ENCODE measurements at places on chromosomes 1 and 21.

DNA sequence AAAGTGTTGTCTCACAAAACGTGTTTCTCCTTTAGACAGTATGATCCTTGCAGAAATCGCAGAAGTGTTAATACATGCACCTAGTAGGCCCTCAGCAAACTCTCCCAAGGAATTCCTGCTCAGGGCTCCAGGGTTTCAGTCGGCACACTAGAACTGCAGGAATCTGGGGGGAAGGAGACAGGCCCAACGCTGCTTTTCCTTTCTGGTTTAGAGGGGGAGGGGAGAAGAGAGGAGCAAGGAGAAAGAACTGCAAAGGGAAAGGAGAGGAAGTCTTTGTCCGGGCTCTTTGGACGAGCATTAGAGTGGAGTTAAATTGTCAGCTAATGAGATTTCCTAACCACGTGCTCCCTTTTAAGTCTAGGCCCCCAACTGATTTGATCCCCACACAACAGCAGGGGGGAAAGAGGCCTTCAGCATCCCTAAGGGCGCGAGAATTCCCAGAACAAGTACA is 103.7 kb upstream of the SOD1 start:
- DNase-seq: no peak

GRCh38 chr1:64330839-64331238 is 127.4 kb downstream of the UBE2U start:
- DNase-seq: no peak

GRCh38 chr1:182484531-182485257 is 34.7 kb downstream of the RGSL1 start:
- peak; percentile 12 for DNase-seq

- DNase-seq: no peak
Observed at GRCh38 chr1:87963556-87963955, 634.9 kb downstream of the LMO4 start.

- DNase-seq: no peak
Observed at GRCh38 chr1:188937965-188938551, 1539.6 kb downstream of the BRINP3 start.

GRCh38 chr1:33718186-33718585 is 145.7 kb upstream of the HMGB4 start:
- DNase-seq: no peak

- peak; percentile 21 for DNase-seq
Observed at GRCh38 chr1:172674831-172675613, 16.1 kb downstream of the FASLG start.

GRCh38 chr21:42443181-42443785 is 39.6 kb downstream of the UBASH3A start:
- no peak for DNase-seq

DNA sequence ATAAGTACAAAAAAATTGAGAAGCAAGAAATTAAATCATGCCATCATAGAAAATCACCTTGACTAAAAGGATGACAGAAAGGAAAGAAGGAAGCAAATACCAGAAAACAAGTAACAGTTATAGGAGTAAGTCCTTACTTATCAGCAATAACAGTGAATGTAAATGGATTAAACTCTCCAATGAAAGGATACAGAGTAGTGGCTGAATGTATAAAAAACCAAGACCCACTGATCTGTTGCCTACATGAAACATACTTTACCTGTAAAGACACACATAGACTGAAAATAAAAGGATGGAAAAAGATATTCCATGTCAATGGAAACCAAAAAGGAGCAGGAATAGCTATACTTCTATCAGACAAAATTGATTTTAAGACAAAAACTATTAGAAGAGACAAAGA is 52.2 kb downstream of the RABGAP1L start:
- no peak for DNase-seq

DNA sequence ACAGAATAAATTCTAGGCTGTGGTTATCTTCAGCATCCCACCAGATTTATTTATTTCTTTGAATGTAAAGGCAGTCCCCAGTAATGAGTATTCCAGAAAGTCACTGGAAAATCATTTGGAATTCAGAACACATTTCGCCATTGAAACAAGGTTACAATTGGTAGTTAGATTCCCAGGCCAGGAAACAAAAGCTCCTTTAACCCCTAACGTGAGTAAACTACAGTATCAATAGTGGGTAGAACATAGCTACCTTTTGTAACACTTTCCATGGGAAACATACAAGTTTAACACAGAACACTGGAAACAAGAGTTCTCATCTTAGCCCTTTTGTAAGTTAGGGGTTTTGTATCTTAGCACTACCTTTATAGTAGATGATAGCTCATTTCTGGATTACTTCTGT is 53.4 kb upstream of the BMP8A start:
- DNase-seq: no peak

- DNase-seq: no peak
Observed at GRCh38 chr1:42733415-42734200, 6.4 kb downstream of the CLDN19 start.

- no peak for DNase-seq
Observed at GRCh38 chr1:182280504-182280900, 111.1 kb downstream of the GLUL start.

DNA sequence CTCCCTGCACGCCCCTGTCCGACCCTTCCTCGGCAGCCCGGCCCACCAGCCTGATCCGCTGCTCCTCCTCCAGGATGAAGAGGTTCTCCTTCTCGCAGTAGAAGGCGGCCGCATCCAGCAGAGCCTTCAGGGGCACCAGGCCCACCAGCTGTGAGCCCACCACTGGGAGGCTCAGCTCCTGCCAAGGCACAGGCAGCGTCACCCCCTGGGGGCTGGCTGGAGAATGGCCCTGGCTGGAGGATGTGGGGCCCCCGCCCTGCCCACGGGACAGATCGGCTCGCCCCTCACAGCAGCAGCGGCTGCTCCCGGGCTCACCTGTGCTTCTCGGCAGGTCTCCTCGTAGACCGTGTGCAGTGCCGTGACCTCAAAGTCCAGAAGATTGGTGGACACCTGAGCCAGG is 5.3 kb downstream of the FTCD start:
- no peak for DNase-seq

DNA sequence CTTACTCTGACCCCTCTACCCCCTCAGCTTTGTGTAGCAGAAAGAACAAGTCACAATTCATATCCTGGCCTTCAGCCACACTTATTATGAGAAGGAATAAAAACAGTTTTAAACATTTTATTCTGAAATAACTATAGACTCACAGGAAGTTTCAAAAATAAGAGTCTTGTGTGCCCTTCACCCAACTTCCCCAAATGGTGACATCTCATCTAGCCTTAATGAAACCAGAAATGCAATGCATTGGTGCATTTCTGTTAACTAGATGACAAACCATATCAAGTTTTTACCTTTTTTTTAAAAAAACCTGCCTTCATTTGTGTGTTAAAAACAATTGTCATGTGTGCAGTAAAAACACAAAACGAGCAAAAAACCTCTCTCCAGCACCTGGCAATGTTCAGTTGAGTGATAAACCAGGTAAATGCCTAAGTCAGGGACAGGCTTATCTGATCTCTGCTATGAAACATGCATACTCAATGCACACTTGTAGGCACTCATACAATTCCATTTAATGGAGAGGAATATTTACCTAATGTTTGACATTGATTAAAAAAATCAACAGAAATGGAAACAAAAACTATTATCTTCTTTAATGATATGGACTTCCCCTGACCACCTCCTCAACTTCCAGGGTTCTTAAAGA is 51.5 kb downstream of the SH3BGR start:
- DNase-seq: no peak

DNA sequence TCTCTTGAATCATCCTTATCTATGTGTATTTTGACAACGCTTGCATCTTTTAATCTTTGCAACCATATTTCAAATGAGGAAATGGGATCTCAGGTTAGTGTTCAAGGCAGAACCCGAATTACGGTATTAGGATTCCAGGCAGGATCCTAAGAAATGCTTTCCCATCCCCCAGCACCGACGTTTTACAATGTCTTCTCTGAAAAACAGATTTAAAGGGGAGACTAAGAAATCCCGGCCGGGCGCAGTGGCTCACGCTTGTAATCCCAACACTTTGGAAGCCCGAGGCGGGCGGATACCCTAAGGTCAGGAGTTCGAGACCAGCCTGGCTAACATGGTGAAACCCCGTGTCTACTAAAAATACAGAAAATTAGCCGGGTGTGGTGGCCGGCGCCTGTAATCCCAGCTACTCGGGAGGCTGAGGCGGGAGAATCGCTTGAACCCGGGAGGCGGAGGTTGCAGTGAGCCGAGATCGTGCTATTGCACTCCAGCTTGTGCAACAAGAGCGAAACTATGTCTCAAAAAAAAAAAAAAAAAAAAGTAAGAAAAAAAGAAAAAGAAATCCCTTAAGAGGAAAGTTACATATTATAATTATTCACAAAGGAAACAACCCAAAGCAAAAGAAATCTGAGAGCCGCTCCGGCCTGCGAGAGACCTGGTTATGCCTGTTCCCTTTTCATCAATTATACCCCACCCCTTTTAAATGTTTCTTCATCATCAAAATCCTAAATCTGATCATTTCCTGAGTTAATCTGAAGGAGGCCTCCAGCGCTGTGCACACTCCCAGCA is 801 bp upstream of the GORAB start:
- DNase-seq: peak; percentile 10

- DNase-seq: peak; percentile 23
Observed at GRCh38 chr1:65260851-65261473, 48.4 kb upstream of the DNAJC6 start.

GRCh38 chr1:2416403-2416802 is 4.0 kb upstream of the PEX10 start:
- DNase-seq: peak; percentile 57

GRCh38 chr1:23449958-23450357 is 25.4 kb upstream of the TCEA3 start:
- no peak for DNase-seq

- DNase-seq: peak; percentile 67
Observed at GRCh38 chr1:204377800-204378668, 18.3 kb upstream of the PLEKHA6 start.

DNA sequence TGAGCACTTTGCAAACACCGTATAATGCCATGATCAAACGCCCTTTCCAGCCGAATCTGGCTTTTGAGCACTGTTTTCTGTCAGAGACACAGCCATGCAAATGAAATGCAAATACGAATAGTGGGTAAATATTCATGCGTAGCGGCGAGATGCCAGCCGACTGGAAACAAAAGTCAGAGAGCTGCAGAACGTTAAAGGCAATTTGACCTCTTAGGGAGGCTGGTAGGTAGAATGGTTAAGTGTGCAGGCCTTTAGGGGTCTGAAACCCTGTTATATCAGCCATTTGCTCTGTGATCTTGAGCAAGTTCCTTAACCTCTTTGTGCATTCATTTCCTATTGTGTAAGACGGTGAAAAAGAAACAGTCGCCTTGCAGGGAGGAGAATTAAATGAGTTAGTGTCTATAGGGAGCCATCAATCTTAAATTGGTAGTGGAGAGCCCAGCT is 6.5 kb upstream of the SDHB start:
- no peak for DNase-seq

- DNase-seq: no peak
Observed at GRCh38 chr1:94130851-94131595, 10.1 kb upstream of the ABCA4 start.

- peak; percentile 85 for DNase-seq
Observed at GRCh38 chr1:20574686-20575540, 14.0 kb upstream of the CDA start.

DNA sequence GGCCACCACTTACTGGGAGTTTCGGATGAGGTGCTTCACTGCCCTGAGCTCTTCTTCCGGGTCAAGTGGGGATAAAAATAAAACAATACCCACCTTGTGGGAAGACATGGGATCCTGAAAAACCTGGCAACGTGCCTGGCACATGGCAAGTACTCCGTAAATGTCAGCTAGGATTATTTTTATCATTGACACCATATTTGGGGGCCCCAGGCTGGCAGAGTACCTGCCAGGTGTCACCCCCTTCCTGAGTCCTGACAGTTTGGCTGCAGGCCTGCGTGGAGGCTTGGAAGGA is 9.2 kb upstream of the EPHA2 start:
- DNase-seq: no peak

GRCh38 chr1:184567637-184568036 is 180.8 kb downstream of the C1orf21 start:
- DNase-seq: no peak

- no peak for DNase-seq
Observed at GRCh38 chr1:186679924-186680244, 339 bp downstream of the PTGS2 start.

GRCh38 chr1:116314305-116314919 is 58.6 kb upstream of the ATP1A1 start:
- DNase-seq: no peak

DNA sequence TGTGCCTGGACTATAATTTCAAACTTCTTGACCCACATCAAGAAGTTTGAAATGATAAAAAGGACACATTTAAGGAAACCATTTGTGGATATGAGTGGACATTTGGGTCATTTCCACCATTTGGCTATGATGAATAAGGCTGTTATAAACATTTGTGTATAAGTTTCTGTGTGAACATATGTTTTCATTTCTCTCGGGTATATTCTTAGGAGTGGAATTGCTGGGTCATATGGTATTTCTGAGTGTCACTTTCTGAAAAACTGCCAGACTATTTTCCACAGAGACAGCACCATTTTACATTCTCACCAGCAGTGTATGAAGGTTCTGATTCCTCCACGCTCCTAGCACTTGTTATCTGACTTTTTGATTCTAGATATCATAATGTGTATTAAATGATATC is 50.8 kb downstream of the GPR137B start:
- DNase-seq: no peak

DNA sequence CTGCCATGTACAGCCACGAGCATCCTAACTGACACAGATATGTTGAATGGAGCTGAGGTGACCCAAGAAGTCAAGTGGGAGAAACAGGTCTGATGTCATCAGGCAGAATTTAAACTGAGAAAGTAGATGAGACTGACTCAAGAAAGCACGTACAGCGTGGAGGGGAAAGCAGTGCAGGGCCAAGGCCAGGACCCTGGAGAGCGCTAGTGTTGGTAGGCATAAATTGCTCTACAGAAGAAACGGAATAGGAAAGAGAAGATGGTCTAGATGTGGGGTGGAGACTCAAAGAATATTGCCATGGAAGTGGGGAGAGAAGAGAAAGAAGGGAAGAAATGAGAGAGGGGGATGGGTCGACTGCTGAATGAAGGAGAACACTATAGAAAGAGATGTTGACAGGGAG is 45.3 kb upstream of the GJB5 start:
- peak; percentile 10 for DNase-seq

DNA sequence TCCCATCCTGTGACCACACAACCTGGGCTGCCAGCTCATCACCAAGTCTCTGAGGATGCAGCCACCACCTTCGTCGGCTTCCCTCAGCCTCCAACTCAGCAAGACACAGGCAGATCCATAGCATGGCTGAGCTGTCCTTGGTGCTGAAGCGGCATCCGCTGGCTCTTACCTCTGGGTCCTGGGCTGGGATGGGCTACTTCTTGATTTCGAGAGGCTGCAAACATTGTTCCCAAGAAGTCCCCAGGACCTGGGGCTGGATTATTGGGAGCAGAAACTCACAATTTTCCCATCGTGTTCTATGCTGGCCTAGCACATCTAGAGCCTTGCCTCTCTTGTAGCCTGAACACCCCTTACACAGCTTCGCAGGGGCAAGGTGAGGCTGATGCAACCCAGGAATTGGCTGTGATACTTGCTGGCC is 24.9 kb upstream of the C1QA start:
- DNase-seq: peak; percentile 52
